Mesothelial cell of epicardium (in vitro differentiated cells): ENCODE measurements at places on chromosomes 2 and 18.

- DNase-seq, result no peak
These were observed 290.0 kb downstream of the CYP26B1 start for GRCh38 chr2:71857636-71858035.

GRCh38 chr2:130825966-130826253, 10.8 kb upstream of the ARHGEF4 start:
- no peak for DNase-seq

DNA sequence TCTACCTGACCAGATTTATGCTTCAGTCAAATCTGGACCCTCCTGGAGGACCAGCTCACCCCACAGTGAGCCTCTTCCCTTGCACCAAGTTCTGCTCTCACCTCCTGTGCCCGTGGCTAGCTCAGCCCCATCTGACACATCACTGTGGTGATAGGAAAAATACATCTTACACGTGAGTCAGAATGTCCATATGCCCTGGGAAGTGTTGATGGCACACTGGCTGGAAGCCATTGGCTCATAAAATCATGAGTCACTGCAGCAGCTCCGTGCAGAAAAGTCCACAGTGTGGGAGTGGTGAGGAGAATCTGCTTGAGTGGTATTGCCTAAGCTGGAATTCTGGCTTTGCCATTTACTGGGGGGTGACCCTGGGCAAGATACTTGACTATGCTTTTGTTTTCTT, 42.6 kb upstream of the RAPGEF4 start:
- DNase-seq, result no peak

DNA sequence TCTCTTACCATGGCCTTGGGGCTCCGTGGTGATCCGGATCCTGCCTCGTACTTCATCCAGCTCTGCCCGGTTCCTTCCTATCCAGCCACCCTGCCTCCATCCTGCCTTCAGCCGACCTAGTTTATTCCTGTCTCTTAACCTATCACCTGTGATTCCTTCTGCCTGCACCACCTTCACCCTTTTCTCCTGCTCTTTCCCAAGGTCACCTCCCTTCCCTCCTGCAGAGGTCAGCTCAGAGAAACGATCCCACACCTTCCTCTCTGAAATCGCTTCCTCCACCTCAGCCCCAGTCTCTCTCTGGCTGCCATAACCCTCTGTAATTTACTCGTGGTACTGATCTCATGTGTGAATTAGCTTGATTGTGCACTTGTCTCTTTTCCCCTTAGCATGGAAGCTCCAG, 23.5 kb upstream of the LAPTM4A start:
- no peak for DNase-seq

- DNase-seq, result no peak
These were observed 797 bp downstream of the KLHL14 start for GRCh38 chr18:32771871-32772580.

DNA sequence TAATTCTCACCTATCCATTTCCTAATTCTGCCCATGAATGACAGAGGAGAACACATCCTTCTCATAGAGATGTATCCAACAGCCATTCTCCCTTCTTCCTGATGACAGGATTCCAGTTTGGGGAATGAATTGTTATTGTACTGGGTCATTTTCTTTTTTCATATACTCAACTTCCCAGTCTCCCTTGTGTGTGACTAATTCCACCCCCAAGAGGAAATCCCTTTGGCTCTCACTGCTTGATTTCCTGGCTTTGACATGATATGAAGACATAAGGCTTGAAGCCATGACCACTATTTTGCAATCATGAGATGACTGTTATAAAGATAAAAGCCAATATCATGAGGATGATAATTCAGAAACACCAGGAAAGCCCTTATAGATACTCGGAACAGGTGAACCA, 384.7 kb upstream of the ACVR2A start:
- no peak for DNase-seq

GRCh38 chr2:216733046-216733445, 37.7 kb upstream of the IGFBP5 start:
- DNase-seq, result no peak

DNA sequence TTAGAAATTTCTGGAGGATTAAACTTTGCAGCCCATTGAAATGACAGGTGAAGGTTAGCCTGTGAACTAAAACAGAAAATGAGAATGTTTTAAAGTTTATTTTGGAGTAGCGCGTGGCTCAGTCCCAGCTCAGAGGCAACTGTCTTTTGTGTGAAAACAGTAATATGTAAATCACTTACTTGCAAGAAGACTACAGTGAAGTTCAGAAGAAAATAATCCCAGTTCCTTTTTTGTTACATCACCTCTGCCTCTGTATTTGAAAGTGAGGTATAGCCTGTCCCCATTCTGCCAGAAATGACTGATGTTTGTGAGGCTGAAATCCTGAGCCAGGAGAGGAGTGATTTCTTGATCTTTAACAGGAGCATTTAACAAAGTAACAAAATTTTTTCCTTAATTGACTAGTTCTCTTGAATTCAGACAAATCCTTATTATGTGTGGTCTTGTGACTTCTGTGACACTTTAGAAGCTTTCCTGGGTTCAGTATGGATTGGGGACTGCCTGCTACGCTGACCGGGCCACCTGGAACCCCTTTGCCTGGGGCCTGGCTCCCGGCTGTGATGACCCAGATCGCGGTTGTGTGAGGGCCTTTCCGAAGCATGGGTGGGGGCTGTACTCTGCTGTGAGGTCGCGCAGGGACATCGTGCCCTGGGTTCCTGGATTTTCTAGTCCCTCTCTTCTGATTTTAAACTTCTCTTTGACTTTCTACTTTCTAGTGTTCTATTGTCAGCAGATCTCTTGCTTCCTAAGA, 24.3 kb downstream of the TRAPPC12 start:
- no peak for DNase-seq

DNA sequence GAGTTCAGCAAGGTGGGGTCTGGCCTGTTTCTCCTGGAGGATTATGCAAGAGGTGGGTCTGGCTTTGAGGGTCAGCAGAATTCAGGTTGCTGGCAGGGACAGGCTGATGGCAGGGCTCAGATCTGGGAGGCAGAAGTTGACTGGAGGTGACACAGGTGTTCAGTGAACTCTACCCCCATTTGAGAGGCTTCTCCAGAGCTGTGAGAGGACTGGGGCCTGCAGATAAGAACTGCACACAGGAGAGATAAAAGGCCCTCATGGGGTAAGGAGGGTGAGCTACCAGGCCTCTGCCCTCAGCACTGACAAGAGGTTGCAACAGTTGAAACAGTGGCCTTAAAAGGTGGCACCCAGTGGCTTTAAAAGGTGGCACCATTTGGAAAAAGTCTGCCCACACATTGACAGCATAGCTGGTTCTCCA, 13.1 kb downstream of the MOCOS start:
- no peak for DNase-seq

DNA sequence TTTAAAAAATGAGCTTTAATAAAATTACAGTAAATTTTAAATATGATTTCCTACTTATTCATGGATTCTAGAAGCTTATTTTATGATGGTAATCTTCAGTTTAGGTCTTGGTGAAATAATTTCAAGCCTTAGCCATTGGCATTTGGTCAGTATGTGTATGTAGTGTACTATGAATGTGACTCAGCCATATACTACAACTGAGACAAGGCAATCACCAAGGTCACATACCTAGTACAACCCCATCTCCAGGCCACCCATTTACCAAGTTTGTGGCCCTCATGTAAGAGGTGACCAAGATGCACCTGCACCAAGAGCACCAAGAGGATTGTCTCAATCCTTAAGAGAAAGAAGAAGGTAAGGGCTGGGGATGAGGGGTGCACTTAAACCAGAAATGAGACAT, 54.8 kb upstream of the FRZB start:
- DNase-seq, result no peak

DNA sequence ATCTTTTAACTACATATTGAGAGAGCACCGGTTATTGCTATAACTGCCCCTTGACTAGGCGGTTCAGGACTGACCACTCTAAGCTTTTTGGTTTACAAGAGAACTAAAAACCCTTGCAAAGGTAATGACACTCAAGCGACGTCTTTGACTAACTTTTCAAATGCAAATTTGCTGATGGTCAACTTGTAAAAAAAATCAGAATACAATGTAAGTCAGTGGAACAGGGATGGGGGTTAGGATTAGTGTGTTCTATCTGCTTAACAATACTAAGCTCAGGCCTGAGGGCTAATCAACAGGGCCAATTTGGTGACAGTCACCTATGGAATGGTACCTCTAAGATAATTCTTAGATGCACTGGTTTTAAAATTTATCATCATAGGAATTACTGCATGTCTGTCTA, 57.1 kb downstream of the ZAP70 start:
- no peak for DNase-seq

DNA sequence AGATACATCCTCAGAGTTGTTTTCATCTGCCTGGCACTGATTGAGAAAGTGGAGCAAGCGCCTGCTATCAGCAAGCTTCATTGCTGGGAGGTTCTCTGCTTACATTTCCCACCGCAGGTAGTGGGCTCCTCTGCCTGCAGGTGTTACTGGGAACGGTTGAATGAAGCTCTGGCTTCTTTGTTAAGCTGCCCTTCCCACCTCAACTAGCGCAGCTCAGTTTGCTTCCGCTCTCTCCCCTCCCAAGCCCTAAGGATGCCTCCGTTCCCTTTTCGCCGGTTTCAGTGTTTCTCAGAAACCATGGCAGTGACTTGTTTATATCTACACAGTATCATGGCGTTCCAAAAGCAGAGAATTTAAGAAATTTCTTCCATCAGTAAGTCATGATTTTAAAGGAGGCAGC, 72.2 kb upstream of the B3GNT7 start:
- DNase-seq, result peak; percentile 2

DNA sequence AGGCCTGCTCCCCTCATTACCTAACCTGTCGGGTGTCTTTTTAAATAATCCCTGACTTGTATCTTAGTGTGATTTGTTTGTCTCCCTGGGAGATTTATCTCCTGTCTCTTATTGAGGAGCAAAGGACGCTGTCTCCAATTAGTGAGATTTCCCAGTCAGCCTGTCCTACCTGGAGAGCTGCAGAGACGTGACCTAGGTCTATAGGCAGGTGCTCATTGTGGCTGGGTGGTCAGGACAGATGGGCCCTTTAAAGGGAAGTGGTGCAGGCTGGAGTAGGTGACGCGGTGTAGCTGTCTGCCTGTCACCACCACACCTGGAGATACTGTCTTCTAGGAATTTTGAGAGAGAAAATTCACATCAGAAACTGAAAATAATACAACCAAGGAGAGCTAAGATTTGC, 28.0 kb downstream of the PLB1 start:
- DNase-seq, result no peak
